ENCODE measurements at places on chromosomes 16 and 17.
A peak's percentile ranks its signal among the peaks of the same experiment; 100 is the strongest.

GRCh38 chr17:47280072-47280811 is 26.6 kb downstream of the ITGB3 start:
- DNase-seq: no peak

- DNase-seq: peak; percentile 85
Measured at GRCh38 chr17:64780096-64781013, 118.2 kb upstream of the SMURF2 start.

DNA sequence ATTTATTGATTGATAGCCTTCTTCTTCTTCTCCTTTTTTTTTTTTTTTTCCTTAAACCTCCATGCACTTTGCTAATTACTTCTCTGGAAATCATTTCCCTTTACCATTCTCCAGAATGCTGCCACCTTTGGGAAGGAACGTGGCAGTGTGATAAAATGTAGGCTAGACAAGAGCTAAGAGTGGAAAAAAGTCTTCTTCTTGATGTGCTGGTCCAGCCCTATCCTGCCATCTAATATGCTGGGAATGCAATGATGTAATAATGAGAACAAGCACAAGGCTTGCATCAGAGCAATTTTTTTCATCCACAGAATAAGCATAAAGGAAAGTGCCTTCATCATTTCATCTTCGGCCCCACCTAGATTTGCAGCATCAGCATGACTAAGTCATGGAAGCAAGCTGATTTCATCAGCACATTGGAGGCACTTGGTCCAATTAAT is 128.7 kb upstream of the ZFHX3 start:
- no peak for DNase-seq

GRCh38 chr16:17474037-17474436 is 3.3 kb upstream of the XYLT1 start:
- peak; percentile 48 for DNase-seq

Data from activated CD4-positive, alpha-beta T cell treated with anti-CD3 and anti-CD28 coated beads, Interleukin-2, amount 50 U/mL, for 16 hours (primary cell).